ENCODE measurements at places on chromosomes 2 and 18.

- peak; percentile 78 for DNase-seq
Observed at GRCh38 chr2:40281021-40281940, 170.6 kb downstream of the SLC8A1 start.

GRCh38 chr2:132560562-132560961 lies 109.4 kb downstream of the LYPD1 start:
- DNase-seq, result no peak

GRCh38 chr18:79107886-79108285 lies 38.7 kb downstream of the ATP9B start:
- DNase-seq, result no peak

DNA sequence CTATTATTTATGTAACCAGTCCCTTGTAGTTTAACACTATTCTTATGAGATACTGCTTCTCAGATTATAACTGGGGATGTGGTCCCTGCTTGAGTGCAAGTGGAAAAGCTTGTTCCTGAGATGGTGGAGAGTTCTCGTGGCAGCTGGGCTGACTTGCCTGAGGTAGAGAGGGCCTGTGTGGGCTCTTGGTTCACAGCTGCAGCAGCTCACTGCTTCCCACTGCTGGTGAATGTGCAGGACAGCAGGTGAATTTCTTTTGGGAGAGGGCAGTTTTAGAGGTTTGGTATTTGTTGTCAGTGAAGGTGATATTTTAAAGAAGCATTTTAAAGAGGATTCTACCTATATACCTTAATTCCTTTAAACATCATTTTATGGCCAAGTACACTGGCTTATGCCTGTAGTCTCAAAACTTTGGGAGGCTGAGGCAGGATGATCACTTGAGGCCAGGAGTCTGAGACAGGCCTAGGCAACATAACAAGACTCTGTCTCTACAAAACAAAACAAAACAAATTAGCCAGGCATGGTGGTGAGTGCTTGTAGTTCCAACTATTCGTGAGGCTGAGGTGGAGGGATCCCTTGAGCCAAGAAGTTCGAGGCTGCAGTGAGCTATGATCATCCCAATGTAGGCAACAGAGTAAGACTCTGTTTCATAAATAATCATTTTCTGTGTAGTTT lies 94.8 kb downstream of the MTA3 start:
- DNase-seq, result peak; percentile 34

- DNase-seq, result no peak
Observed at GRCh38 chr2:60152226-60152833, 401.1 kb downstream of the BCL11A start.

DNA sequence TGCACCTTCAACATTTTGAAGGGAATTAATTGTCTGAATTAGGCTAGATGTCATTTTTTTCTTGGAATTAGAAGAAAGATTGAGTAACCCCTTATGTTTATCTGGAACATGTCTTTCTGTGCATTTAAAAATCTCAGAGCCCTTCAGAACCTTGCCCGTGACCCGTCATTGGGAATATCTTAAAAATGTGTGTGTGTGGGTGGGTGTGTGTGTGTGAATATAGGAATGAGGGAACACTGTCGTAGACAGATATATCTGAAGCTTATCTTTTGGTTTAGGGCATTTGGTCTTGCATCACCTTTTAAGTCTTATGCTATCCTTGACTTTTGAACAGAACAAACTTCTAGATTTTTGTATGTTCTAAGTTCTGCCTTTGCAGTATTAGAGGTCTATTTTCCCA lies 13.5 kb upstream of the IL1RL1 start:
- DNase-seq, result no peak

DNA sequence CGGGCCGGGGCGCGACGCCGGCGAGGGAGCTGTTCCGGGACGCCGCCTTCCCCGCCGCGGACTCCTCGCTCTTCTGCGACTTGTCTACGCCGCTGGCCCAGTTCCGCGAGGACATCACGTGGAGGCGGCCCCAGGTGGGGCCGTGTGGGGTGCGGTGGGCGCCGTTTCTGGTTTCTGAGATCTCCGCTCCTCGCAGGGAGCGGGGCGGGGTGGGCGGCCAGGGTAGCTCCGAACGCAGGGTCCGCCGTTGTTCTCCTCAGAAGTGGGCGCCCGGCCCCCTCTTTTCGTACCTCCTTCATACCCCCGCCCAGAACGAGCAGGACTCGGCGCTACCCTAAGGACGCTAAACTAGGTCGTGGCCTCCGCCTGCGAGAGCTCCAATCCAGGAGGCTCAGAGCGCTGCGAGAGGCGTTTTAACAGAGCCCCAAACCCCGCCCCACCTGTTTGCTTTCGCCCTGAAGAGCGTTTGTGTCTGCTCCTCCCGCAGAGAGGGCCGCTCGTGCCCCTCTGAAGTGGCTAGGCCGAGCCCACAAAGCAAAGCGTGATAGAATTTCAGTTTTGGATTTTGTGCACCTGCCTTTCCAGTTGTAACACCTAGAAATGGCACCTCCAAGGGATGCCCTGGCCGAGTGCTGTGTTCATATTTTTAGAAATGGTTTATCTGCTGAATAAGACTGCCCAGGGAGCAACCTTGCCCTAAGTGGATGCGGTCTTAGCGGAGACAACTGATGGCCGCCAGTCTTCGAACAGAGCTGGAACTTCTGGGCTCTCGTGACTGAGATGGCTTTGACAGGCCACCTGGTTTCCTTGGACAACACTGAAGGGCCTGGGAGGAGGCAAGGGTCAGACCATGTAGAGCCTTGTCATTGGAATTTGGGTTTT lies 626 bp downstream of the CAPN10 start:
- DNase-seq, result no peak

- peak; percentile 53 for DNase-seq
Observed at GRCh38 chr18:12659904-12660605, 2.1 kb upstream of the SPIRE1 start.

- DNase-seq, result no peak
Observed at GRCh38 chr2:25592766-25593292, 80.5 kb downstream of the DTNB start.

DNA sequence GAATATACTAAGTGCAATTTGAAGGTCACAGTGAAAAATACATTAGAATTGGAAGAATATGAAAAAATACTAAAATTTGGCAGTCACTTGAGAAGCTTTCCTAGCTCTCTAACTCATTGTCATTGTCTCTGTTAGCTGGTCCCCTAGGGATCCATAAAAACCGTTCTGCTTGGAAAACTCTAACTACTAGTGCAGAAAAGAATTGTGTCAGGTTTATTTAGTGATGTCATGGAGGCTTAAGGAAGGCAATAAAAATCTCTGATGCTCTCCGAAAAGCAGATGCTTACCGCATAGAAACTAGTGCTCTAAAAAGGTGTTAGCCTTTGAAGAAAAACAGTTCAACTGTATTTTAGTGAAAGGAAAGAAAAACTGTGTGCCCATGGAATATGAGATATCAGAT lies 150.1 kb upstream of the DLGAP1 start:
- no peak for DNase-seq

GRCh38 chr2:174623690-174624089 lies 26.1 kb upstream of the WIPF1 start:
- DNase-seq, result no peak

DNA sequence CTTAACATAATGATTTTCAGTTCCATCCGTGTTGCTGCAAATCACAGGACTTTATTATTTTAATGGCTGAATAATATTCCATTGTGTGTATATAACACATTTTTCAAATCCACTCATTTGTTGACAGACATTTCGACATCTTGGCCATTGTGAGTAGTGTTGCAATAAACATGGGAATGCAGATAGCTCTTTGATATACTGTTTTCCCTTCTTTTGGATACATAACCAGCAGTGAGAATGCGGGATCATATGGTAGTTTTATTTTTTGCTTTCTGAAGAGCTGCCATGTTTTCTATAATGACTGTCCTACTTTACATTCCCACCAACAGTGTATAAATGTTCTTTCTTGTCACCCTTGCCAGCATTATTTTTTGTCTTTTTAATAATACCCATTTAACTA lies 420.3 kb upstream of the CHAC2 start:
- DNase-seq, result no peak

DNA sequence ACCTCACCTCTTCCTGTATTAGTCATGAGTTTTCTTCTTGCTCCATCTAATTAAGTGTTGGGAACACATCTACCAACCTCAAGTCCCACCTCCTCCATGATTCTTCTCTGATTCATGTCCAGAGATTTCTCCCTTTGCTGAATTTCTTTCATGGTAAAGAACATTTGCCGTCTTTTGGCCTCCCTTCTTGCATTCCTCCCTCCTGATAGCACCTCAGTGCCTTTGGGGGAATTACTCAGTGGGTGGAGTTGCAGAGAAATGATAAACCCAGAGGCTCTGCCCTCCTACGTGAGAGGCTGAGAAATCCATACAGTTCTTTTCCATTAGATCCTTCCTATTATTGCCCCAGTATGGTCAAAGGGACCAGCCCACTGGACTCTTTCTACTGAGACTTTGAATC lies 651.9 kb downstream of the SLC4A3 start:
- peak; percentile 51 for DNase-seq

GRCh38 chr2:63820969-63821368 lies 20.7 kb upstream of the UGP2 start:
- DNase-seq, result no peak

All from GM04504 (cell line).